ENCODE measurements at places on chromosomes 3 and 15.

DNA sequence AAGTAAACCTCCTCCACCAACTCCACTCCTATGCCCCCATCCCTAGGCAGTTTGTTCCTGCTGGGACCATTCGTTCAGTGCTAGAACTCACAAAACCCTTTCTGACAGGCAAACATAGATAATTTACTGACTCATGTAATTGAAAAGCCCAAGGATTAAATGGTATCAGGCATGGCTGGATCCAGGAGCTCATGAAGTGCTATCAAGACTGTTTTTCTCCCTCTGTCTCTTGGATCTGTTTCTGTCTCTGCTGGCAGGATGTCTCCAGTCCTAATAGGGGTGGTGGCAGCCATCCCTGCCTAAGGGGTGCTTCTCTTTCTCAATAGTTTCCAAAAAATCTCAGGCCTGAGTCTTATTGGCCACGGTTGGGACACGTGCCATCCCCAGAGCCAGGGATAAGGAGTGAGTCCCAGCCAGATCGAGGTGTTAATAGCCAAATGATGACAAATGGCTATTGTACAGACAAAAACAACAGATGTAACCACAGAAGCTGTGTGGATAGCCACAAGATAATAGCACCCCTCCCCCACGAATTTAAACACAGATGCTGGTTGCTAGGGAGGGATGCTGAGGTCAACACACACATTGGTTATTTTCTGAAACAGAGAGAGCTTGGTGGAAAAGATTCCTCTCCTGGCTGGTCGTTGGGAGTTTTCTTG is 168.6 kb downstream of the SHQ1 start:
- DNase-seq, result peak; percentile 4

DNA sequence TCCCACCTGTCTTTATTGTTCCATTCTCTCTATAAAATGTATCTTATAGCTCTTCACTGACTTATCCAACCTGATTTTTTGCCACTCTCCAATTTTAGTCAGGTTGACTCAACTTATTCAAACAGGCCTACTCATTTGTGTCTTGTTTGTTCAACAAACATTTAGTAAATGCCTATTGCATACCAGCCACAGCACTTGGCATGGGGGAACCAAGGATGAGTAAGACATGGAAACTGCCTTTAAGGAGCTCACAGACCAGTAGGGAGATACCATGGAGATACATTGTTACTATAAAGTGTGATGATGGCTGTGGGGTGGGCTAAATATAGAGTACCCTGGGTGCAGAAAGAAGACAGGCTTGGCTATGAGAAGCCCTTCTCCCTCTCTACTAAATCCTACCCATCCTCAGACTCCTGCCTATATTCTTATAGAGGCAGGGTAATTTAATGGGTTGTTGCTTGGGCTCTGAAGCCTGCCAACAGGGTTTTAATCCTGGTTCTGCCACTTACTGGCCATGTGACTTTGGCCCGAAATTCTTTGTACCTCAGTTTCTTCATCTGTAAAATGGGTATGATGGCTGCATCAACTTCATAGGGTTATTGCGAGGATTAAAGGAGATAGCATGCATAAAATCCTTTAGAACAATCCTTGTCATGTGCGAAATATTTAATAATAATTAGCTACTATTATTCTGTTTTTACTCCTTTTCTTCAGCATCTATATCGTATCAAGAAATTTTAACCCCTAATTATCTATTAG is 348.5 kb upstream of the UMPS start:
- no peak for DNase-seq

GRCh38 chr3:121803771-121804320 is 31.0 kb downstream of the IQCB1 start:
- DNase-seq, result no peak

DNA sequence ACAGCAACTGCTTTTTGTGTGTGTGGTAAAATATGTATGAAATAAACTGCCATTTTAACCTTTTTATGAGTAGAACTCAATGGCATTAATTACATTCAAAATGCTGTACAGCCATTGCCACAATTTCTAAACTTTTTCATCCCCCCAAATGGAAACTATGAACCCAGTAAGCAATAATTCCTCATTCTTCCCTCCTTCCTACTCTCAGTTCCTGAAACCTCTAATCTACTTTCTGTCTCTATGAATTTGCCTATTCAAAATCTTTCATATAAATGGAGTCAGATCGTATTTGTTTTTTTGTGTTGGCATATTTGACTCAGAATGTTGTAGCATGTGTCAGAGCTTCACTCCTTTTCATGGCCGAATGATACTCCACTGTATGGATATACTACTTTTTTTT is 5.3 kb upstream of the BLM start:
- DNase-seq, result no peak

GRCh38 chr3:66416556-66417304 is 84.1 kb downstream of the LRIG1 start:
- DNase-seq, result no peak

- DNase-seq, result no peak
Observed at GRCh38 chr15:92159906-92160841, 233.5 kb upstream of the ST8SIA2 start.

- no peak for DNase-seq
Observed at GRCh38 chr3:150840802-150841515, 64.3 kb downstream of the MINDY4B start.

DNA sequence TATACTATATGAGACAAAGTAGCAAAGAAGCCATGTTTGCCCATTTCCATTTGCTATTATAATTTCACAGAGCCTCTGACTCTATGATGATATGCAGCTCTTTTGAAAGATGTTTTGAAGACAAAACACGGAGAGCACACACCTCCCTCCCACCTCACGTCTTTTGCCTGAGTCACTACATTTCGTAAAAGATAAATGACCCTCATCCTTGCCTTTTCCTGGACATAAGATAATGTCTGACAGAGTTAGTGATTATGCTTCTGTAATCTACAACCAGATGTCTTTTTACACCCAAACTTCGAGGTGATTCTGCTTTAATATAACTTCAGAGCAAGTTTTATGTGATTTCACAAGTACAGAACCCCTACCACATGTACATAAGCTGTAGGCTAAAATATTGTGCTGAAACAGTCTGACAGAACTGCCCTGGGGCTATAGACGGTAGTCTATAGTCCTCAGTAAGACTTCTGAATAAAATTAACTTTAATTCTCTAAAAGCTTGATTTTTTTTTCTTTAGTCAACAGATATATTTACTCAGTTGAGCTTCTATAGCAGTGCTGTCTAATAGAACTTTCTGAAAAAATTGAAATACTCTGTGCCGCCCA is 99.9 kb downstream of the CD200R1L start:
- no peak for DNase-seq

- DNase-seq, result peak; percentile 34
Observed at GRCh38 chr3:183265157-183265642, 12.1 kb downstream of the B3GNT5 start.

DNA sequence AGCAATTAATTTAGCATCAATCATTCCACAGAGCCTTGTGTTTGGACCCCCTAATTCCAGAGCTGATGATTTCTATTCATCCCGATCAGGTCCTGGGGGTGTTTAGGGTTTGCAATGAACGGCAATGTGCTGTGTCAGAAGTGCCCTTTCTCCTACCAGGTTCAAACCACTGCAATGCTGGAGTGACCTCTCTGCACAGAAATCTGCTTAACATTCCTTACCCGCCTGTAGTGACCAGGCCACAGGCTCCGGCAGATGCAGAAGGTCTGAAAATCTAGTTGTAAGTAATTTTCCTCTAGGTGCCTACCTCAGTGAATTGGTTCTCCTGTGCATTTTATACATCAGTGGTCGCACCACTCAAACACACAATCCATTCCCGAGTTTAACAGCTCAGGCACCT is 725.3 kb upstream of the CFAP20DC start:
- DNase-seq, result no peak

GRCh38 chr3:169303660-169304059 is 359.9 kb downstream of the MECOM start:
- no peak for DNase-seq

DNA sequence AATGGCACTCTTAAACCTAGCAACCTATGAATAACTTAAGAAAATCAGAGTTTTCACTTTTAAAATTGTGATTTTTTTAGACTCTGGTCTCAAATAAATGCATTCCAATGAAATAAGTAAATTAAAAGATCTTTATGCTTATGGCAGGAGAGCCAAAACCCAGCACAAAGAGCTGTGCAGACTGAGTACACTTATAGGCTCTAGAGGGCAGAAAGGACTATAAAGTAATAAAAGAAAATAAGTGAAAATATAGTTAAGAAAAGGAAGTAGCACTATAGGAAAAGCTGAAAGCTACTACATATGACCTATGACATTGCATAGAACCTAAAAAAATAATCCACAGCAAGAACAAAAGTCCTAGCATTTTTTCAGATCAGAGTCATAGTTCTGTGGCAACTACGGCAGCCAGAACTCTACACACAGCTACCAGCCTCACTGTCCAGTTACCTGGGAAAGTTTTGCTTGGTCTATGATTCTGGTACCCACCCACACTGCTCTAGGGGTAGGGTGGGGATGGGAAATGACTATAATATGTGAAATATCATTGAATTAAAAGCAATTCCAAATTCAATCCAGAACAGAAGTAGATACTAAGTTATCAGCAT is 30.5 kb downstream of the CLASP2 start:
- DNase-seq, result no peak

DNA sequence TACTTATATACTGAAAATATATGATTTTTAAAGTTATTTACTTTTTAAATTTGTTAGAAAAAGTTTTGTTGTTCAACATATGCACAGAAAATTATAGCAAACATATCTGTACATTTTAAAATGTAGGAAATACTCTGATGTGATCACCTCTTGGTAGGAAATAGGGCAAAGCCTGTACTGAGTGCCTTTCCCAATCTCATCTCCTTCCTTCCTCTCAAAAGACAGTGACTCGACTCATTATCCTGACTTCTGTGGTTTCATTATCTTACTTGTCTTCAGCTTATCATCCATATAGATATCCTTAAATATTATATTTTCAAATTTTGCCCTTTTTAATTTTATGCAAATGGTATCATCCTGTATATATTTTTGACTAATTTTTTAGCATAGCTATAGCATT is 18.4 kb upstream of the ALCAM start:
- DNase-seq, result no peak

DNA sequence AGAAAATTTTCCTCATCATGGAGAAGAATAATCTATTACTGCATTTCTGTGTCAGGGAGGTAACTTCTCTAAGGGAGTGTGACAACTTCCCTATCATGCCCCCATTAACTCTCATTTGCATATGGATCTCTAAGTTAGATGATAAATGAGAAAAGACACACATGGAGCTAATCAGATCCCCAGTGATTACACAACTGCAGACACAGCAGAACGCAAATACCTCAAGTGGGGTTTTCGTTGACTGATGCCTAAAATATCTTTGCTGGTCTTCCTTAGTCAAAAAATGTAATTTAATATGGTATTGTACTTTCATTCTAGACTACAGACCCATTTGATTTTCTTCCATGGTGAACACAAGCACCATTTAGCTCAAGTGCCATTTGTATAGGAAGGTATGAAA is 630.5 kb downstream of the TBL1XR1 start:
- no peak for DNase-seq

DNA sequence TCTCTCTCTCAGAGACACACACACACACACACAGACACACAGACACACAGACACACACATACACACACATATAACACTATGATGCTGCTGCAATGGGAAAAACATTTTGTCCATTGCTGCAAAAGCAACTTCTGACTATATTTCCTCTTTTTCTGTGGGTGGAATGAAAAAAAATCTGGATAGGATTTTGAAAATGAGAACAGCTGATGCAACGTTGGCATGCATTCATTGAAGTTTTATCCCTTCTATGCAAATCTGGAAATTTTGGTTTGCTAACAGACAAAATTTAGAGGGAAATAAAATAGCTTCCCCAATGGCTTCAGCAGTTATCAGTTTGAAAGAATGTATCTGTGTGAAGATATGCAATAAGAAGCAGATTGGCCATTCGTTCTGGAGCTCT is 763.4 kb upstream of the GRM7 start:
- no peak for DNase-seq

DNA sequence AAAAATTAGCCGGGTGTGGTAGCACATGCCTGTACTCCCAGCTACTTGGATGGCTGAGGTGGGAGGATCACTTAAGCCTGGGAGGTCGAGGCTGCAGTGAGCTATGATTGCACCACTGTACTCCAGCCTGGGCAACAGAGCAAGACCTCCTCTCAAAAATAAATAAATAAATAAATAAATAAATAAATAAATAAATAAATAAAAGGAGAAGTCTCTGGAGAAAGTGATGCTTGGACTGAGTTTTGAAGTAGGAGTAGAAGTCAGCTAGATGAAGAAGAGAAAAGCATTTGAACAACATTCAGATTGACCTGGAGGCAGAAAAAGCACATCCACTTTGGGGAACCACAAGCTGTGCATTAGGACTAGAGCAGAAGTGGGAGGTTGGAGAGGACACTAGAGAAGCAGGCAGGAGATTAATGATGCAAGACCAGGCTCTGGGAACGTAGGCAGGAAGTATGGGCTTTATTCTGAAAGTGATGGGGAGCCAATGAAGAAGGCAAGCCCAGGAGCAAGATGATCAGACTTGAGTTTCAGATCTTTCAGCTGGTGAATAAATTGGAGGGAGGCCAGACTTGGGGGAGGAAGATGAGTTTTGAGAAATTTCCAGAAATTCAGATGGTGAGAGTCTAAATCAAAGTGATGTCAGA is 48.7 kb downstream of the KLHL6 start:
- no peak for DNase-seq

DNA sequence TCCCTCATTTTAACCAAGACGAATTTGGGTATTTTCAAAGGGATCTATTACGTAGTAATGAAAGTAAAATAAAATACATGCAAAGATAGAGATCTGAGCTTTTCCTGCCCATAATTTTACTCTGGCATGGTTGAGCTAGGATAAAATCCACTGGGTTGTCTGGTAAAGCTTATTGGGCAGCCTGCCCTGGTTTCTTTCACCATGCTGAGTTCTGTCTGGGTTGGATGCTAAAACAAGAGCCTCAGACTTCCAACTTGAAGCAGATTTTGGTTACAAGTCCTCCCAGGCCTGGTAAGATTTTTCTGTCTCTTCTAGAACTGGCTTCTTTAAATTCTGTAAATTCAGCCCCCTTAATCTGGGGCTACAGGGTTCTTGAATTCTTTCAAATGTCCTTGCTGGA is 86.8 kb downstream of the SAMMSON start:
- no peak for DNase-seq

GRCh38 chr3:171281256-171281992 is 178.8 kb downstream of the TNIK start:
- no peak for DNase-seq

GRCh38 chr15:80856809-80857377 is 77.7 kb downstream of the CEMIP start:
- DNase-seq, result no peak

GRCh38 chr3:184690192-184690883 is 21.5 kb downstream of the MAGEF1 start:
- no peak for DNase-seq

- no peak for DNase-seq
Observed at GRCh38 chr3:51354172-51354571, 30.9 kb upstream of the MANF start.

DNA sequence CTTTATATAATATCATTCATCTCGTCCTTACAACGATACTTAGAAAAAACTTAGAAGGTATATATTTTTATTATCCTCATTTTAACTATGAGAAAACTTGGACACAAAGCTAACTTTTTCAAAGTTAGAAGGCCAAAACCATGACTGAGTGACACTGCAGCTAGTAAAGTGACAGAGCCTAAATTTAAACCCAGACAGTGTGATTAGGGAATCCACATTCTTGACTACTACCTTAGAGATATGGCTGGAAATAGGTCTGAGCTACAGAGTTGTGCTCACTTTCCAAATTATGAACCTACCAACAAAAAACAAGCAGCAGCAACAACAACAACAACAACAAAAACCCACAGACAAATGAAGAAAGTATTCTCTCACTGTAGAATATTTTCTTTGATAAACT is 236.2 kb downstream of the SCAPER start:
- DNase-seq, result no peak

Data from activated CD4-positive, alpha-beta T cell treated with anti-CD3 and anti-CD28 coated beads, Interleukin-10, Interleukin-2, amounts not matched to agents 100 ng/mL and 50 ng/mL, durations not matched to agents 16 hours and 8 hours (primary cell).